ENCODE measurements at places on chromosomes 1 and 21.

DNA sequence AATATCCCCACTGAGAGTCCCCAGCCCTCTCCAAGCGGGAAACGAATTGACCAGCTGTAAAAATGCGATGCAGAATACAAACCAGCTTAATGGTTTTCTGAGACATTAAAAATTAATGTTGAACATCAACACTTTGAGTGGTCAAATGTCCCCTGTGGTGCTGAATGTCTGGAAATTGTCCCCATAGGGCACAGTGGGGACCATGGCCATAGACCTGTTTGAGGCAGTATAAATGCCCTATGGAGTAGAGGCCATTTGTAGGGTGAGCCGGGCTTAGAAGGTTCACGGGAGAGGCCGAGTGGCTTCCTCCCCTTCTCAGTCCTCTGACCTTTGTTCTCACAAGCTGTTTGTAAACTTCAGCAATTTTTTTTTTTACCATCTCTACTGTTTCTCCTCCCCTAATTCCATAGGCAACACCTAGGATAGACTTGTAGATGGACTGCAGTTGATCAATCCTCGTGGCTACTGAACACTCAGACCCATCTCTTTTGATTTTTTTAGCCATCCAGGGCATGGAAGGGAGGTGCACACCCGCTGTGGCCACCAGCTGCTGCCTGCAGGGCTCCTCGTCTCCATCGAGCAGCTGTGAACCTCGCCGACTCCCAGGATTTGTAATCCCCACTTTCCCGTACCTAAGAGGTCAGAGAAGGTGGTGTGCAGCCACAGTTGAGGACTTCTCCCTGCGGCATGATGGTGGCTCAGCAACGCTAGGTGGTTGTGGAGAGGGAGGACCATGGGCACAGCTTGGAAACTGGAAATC is 41.0 kb downstream of the KAZN start:
- DNase-seq: no peak

GRCh38 chr1:9097947-9098705 is 28.7 kb upstream of the SLC2A5 start:
- DNase-seq: no peak

- DNase-seq: no peak
These were observed 75.2 kb downstream of the AXDND1 start for GRCh38 chr1:179440971-179441370.

DNA sequence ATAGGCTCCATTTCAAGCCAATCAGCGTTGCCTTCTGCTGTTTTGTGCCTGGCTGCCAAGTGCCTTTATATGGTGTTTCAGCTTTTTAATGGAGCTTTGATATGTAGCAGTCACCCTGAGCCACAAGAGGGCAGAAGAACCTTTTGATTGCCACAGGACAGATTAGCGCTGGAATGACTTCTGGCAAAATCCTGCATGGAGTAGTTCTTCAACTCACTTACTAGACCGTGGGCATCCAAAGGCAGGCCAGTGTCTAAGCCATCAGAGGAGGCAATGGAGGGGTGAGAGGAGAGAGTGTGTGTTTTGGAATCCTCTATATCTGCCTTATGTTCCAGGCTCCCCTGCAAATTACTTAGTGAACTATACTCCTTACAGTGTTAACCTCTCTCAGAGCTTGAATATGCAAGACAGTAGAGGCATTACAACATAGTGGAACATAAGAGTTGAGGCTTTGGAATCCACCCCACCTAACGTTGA is 56.2 kb downstream of the ST3GAL3 start:
- peak; percentile 57 for DNase-seq

DNA sequence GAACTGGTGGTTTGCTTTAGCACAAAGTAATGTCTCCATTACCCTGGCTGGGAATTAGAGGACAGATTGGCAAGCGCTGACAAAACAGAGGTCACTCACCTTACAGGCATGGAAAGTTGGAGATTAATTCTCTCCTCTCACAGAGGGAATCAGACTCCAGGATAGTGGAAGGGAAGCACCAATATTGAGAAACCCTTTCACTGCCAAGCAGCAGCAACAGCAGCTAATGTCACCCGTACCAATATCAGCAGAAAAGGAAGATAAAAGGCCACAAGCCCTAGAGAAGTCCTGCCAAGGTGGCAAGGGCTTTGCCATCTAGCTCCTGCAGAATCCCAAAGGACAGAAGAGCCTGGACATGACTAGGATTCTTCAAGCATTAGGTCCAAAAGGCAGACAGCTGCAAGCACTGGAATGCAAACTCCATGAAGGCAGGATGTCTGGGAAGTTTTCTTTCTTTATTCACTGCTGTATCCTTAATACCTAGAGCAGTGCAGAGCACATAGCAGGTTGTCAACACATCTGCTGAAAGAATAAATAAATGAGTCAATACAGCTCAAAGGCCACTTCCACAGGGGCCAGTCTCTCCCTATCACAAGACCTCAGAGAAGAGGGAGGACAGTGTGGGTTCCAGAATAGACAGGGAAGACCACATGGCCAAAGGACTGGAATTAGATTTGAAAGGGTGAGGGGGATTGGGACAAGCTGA is 57.2 kb downstream of the ERI3 start:
- no peak for DNase-seq
